Activated naive CD8-positive, alpha-beta T cell treated with anti-CD3 and anti-CD28 coated beads for 36 hours (primary cell): ENCODE measurements at places on chromosomes 3 and 15. TPM values are rescaled to one million over a fixed set of nuclear protein-coding genes. Genes with fewer than 3 reads are reported as not detected.
A peak's percentile ranks its signal among the peaks of the same experiment; 100 is the strongest.

The STARD9 gene
- 4.2 TPM for total RNA-seq

The CTNNB1 gene
- 132 TPM for total RNA-seq

The BTLA gene
- total RNA-seq: 34.1 TPM

The ACKR4 gene
- 0.18 TPM for total RNA-seq

The SCN5A gene
- total RNA-seq: 1.3 TPM

The NCEH1 gene
- 6.7 TPM for total RNA-seq

The RASGRP1 gene
- total RNA-seq: 46.6 TPM

The CHST13 gene
- not detected for total RNA-seq

The HACL1 gene
- 23.3 TPM for total RNA-seq

The TM4SF4 gene
- not detected for total RNA-seq

DNA sequence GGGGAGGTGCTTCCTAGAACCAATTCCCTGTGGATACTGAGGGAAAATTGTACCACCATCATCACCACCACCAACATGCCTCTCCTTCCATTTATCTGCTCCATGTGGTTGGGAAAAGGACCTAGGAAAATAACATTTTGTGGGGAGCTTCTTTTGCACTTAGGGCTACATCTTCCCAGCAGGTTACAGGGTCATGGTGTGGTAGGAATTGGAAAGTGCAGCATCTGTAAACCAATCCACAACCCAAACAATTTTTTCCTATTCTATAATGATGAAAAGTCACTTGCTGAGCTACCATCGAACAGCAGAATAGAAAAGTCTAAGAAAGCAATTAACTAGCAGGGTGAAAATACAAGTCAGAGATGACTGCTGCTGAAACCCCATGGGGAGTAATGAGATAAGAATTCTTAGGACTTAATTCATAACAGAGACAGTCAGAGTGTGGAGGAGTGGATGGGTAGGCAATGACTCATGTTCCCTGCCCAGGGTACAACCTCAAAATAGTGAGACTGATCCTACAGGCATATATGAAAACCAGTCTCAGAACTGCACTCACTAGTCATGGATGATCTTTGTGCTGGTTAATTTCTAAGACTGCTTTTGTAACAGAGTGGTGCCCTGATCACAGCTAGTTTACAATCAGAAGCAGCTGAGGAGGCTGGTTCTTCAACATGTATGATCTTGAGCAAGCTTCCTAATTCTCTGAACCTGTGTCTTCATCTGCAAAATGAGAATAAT lies 38.1 kb upstream of the LEKR1 start:
- DNase-seq: peak; percentile 14

- no peak for DNase-seq
Measured at GRCh38 chr3:52049503-52049902, 6.9 kb downstream of the DUSP7 start.

- DNase-seq: no peak
Measured at GRCh38 chr3:65894679-65895453, 143.9 kb downstream of the MAGI1 start.

- DNase-seq: no peak
Measured at GRCh38 chr15:28022181-28022580, 76.9 kb downstream of the OCA2 start.

DNA sequence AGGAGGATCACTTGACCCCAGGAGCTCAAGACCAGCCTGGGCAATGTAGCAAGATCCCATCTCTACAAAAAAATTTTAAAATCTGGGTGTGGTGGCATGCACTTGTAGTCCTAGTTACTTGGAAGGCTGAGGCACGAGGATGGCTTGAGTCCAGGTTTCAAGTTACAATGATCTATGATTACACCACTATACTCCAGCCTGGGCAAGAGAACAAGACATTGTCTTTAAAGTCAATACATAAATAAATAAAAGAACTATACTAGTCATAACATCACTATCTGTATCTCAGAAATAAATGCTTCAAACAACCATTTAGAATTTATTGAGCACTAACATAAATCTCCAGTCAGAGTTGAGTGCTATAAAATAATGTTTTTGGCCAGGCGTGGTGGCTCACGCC lies 8.5 kb upstream of the PHLDB2 start:
- no peak for DNase-seq

- no peak for DNase-seq
Measured at GRCh38 chr15:96334017-96334704, 3.7 kb downstream of the NR2F2 start.

- no peak for DNase-seq
Measured at GRCh38 chr3:19885468-19885867, 48.5 kb downstream of the EFHB start.

DNA sequence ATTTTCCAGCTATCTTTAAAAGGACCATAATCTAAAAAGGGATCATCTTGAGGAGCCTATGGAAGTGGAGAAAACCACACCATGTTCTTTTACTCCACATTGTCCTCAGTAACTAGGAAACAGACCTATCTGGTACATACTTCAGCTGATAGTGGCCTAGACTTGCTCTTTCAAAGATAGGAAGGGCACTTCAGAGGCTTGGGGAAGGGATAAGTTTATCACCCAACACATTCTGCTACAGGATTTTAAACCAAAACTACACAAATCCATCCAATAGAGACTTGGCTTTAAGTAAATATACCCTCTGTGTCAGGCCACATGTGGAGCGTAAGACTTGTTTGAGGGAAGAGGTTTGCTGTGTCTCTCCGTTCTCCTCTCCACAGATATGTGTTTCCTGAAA lies 35.4 kb downstream of the CP start:
- DNase-seq: no peak

GRCh38 chr3:152038490-152038889 lies 165.0 kb downstream of the SUCNR1 start:
- no peak for DNase-seq

- DNase-seq: no peak
Measured at GRCh38 chr3:27147215-27147614, 222.0 kb downstream of the NEK10 start.

DNA sequence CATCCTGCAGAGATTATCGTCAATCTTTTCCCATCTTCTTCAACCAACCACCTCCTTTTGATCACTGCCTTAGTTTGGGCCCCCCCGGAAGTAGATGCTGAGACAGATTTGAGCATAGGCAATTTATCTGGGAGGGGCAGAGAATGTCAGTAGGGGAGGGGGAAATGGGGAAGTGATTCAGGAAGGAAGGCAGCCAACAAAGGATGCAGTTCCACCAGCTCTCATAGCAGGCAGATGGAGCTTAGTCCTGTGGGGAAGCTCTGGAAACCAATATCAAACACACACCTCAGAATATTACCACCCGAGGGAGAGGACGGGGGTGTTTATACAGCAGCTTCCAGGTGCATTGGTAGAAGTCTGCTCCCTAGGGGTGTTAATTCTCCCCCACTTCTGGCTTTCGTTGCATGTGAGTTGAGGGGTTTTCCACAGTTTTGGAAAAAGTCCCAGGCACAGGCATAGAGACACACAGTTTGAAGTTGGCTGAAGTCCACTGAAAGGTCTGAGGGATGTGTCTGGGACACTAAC lies 91.5 kb upstream of the TNFAIP8L3 start:
- no peak for DNase-seq

DNA sequence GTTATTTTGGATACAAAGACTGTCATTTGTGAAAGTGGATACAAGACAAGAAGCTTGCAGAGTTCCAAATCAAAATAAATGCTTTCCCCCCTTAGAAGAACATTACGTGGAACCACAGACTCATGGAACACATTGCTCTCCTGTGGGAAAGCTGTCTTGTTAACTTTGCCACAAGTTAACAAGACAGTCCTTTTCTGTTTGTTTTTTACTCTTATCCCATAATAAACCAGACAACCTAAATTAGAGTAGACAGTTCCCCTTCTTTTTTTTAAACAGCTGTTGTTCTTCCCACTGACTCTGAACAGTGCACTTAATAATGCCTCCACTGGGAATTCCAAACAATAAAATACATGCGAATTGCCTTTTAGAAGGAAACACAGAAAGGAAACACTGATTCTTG lies 255.3 kb upstream of the UBE2E2 start:
- DNase-seq: no peak

DNA sequence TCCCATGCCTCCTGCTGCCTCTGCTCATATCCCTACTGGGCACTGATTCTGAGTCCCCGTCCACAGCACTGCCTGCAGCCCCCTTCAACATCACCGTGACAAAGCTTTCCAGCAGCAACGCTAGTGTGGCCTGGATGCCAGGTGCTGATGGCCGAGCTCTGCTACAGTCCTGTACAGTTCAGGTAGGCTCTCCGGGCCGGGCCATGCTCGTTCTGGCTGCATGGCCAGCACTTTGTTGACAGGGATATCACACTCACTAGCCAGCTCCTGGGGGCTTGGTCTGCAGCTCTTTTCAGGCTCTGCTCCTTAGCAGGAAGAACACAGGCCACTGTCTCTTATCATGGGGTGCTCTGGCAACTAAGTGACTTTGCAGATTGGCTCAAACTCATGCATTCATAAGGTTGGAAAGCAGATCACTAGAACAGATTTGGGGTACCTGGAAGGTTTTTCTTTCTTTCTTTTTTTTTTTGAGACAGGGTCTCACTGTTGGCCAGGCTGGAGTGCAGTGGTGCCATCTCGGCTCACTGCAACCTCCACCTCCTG lies 6.0 kb downstream of the TYRO3 start:
- DNase-seq: no peak

DNA sequence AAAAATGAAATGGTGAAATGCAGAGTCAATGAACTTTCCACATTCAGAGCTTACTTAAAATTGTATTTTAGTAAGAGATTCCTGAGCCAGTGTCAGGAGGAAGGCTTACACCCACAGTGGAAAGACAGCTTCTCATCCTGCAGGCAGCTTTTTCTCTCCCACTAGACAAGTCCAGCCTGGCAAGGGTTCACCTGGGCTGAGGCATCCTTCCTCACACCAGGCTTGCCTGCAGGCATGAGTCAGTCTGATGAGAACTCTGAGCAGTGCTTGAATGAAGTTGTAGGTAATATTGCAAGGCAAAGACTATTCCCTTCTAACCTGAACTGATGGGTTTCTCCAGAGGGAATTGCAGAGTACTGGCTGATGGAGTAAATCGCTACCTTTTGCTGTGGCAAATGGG lies 3.1 kb downstream of the CCR4 start:
- no peak for DNase-seq

- no peak for DNase-seq
Measured at GRCh38 chr3:171348121-171348520, 112.1 kb downstream of the TNIK start.

- no peak for DNase-seq
Measured at GRCh38 chr3:10775259-10775658, 40.8 kb upstream of the SLC6A11 start.

GRCh38 chr3:114846779-114847178 lies 300.3 kb downstream of the ZBTB20 start:
- no peak for DNase-seq

- no peak for DNase-seq
Measured at GRCh38 chr3:25229586-25229985, 198.5 kb upstream of the RARB start.

- DNase-seq: peak; percentile 7
Measured at GRCh38 chr3:71542521-71543370, 40.8 kb downstream of the FOXP1 start.

- DNase-seq: no peak
Measured at GRCh38 chr3:126731044-126731443, 27.0 kb downstream of the CHCHD6 start.

DNA sequence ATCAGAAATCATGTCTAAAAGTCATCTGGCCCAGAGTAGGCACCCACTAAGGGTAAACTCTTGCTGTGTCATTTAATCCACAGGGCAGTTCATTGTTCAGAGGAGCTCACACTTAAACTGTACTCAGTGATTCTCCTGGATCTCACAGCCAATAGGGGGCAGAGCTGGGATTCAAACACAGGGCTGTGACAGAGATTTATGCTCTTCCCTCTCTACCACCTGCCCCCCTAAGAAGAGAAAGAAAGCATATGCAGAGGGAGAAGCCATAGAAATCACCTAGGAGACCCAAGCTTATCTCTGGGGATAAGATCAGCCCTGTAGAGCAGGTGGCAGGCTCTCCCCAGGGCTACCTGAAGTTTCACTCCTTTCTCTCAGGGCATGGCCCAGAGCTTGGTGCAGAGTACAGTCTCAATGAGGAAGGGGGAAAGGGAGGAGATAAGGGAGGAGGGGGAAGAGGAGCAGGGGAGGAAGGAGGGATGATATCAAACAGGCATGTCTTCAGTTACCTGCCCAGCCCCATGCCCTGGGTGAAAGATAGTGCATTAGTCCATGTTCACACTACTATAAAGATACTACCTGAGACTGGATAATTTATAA lies 51.8 kb upstream of the ADPGK start:
- no peak for DNase-seq
